ENCODE measurements at places on chromosomes 4 and X. TPM values are rescaled to one million over a fixed set of nuclear protein-coding genes. Genes with fewer than 3 reads are reported as not detected.

Gene BMX
- total RNA-seq: 0.07 TPM

Gene TBC1D8B
- total RNA-seq: 15.6 TPM

Gene WDR17
- 1.1 TPM for total RNA-seq

DNA sequence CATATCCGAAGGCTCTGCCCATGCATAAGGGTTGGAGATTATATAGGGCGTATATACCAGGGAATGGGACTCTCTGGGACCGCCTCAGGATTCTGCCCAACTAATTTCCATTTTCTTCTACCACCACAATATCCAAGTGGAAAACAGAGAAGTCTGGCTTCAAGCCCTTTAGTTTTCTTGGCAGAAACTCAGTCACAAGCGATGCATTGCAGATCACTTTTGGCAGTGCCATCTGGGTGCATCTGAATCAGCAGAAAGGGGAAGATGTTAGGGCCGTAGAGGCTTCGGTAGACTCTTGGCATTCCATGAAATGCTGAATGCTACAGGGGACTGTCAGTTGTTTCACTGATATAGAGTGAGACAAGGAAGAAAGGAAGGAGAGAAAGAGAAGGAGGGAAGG lies 94.1 kb upstream of the FAM9B start:
- DNase-seq: no peak

- no peak for DNase-seq
Measured at GRCh38 chrX:55167124-55167803, 52.9 kb upstream of the PAGE5 start.

DNA sequence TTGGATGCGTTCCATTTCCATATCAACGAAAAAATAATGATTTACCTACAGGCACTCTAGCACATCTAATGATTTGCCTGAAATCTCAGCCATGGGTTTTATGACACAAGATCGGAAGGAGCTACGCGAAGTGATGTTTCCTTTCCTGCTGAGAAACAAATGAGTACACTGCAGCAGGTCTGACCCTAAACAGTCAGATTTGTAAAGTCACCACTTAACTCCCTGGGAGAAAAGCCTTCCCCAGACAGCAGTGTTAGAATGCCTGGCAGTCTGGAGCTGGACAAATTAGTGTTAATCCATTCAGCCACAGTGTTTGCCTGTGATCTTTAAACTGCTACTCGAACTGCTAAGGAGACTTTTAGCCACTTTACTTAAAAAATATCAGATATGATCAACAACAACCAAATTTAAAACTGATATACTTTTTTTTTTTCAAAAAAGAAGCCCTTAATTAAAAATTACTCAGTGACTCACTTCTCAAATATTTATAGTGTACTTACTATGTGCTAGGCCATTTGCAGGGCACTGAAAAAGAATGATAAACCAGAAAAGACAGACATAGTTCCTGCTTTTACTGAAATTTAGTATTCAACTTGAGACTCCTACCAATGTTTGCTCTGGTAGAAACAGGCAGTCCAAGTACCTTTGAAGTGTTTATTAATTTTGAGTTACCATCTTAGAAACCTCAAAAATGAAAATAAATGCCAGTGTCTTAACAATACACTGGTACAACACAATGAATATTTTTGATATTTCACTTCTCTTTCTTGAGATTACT lies 104.5 kb downstream of the SHISA3 start:
- DNase-seq: no peak

- no peak for DNase-seq
Measured at GRCh38 chr4:6032249-6033244, 14.3 kb upstream of the C4orf50 start.

- no peak for DNase-seq
Measured at GRCh38 chrX:71171110-71171801, 26.6 kb downstream of the NLGN3 start.

- DNase-seq: peak; percentile 81
Measured at GRCh38 chrX:100409610-100410590, at the start of gene PCDH19. PCDH19 (minus strand) TSS chrX:100410273; CDS start chrX:100408597, 1,676 bp downstream.

- no peak for DNase-seq
Measured at GRCh38 chr4:151922811-151923210, 162.0 kb upstream of the GATB start.

DNA sequence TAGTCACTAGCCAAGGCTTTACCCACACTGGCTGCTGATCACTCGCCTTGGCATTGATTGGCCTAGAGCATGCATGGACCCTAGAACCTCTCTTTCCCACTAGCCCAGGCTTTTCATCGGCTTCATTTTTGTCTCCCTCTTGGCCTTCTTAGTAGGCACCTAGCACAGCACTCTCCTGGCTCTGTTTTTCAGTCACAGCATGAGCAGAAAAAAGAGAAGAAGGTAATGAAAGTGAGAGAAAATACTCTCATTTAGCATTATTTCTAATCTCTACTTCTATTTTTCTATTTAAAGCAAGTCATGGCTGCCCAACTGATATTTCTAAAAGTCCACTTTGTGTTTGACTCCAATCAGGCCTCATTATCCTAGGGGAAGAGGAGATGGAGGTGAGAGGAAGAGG lies 267.2 kb downstream of the FBXO8 start:
- DNase-seq: no peak

Data from hepatocyte (in vitro differentiated cells).